Fibroblast of skin of back (primary cell): ENCODE measurements at places on chromosomes 4 and X.

DNA sequence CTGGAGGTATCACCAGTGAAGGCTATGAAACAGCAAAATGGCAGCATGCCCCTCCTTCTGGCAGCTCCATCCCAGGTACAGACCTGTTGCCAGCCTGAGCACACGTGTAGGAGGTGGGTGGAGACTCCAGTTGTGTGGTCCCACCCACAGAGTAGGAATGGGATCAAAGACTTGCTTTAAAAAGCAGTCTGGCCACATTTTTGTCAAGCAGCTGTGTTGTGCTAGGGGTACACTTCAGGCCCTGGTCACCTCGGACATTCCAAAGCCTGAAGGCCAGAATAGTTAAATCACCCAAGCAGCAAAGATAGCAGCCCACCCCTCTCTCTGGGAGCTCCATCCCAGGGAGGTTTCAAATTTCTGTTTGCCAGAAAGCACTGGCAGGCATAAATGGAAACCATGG is 20.3 kb upstream of the AMBN start:
- DNase-seq = no peak

DNA sequence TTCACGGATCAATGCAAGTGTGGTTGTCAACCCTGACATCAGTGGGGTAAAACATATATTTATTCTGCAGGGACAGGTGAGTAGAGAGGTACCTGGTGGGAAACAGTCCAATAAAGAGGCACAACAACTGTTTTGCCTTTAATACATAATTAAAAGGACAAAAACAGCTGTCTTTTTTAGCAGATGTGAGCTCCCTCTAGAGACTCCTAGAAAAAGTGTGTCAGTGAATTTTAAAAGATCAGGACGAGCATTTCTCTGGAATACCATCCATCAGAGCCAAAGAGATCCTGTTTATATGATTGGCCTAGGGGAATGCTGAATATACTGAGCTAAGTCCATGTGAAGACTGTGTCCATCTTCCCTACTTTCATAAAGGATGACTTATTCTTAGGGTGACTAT is 58.3 kb downstream of the TMEM144 start:
- no peak for DNase-seq

DNA sequence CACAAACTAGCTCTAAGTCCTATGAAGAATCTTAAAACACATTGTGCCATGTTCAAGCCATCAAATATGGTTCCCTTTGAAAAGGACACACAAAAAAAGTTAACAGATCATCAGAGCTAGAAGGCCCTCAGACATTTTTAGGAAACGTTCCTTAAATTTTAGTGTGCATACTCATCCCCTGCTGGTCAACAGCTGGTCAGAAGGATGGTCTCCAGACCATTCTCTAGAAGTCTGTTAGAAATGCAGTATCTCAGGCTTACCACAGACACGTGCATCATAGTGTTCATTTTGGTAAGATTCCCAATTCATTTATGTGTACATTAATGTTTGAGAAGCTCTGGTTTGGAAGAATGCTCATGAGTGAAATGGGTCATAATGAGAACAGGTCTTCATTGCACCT is 523.1 kb downstream of the INPP4B start:
- DNase-seq = peak; percentile 6

GRCh38 chrX:12903646-12904045 is 2.8 kb upstream of the TLR8 start:
- DNase-seq = no peak

GRCh38 chr4:139857021-139857420 is 191.4 kb downstream of the MGST2 start:
- DNase-seq = no peak

GRCh38 chrX:32280921-32281320 is 930.4 kb downstream of the DMD start:
- no peak for DNase-seq

- peak; percentile 7 for DNase-seq
Measured at GRCh38 chrX:9610771-9611392, 146.0 kb downstream of the TBL1X start.

- DNase-seq = no peak
Measured at GRCh38 chrX:9503261-9503660, 38.4 kb downstream of the TBL1X start.
